ENCODE measurements at places on chromosomes 13 and 19. TPM values are rescaled to one million over a fixed set of nuclear protein-coding genes. Genes with fewer than 3 reads are reported as not detected.

The RDH8 gene
- total RNA-seq: not detected

The IGFL3 gene
- total RNA-seq: not detected

The MCF2L gene
- 22.5 TPM for total RNA-seq

The NLRP11 gene
- total RNA-seq: not detected

The LIM2 gene
- total RNA-seq: not detected

The UBL3 gene
- 32.7 TPM for total RNA-seq

The FFAR1 gene
- not detected for total RNA-seq

The C1QTNF9 gene
- total RNA-seq: not detected

The SMIM17 gene
- total RNA-seq: not detected

The IZUMO4 gene
- total RNA-seq: 14.0 TPM

The GPATCH1 gene
- 17.6 TPM for total RNA-seq

The CCDC194 gene
- total RNA-seq: 2.6 TPM

The MEX3D gene
- total RNA-seq: 6.2 TPM

The ANGPTL8 gene
- total RNA-seq: not detected

DNA sequence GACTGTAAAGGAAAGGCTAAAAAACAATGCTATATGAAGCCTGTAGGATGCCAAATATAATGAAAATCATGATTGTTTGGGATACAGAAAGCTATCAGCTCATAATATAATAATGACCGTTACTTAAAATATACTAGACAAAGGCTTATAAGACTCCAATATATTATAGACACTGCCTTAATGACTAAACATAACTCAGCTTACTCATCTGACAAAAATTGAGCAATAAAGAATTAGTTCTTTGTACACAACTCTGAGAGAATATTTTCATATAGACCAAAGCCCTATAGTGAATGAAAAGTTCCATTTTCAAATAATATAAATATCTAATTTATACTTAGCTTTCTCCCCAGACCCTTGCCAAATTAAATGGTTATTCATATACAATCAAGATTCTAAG, 283.3 kb downstream of the DIAPH3 start:
- DNase-seq: no peak
- no peak overlapping the region for H3K4me3 ChIP-seq
- no peaks in the 10 kb centered on the region for H3K27me3 ChIP-seq
- no peaks in the 10 kb centered on the region for H3K36me3 ChIP-seq

- no peaks in the 10 kb centered on the region for H3K4me1 ChIP-seq
- DNase-seq: no peak
- H3K27ac ChIP-seq: no peak overlapping the region
- no peaks in the 10 kb centered on the region for H3K27me3 ChIP-seq
Measured at GRCh38 chr13:27133889-27134288, 37.7 kb downstream of the USP12 start.

- H3K27me3 ChIP-seq: peaks cover 48% of the 10 kb centered on the region
- no peaks in the 10 kb centered on the region for H3K4me1 ChIP-seq
- H3K36me3 ChIP-seq: no peaks in the 10 kb centered on the region
- no peak for DNase-seq
- no peak overlapping the region for H3K27ac ChIP-seq
- no peak overlapping the region for H3K4me3 ChIP-seq
Measured at GRCh38 chr13:112345826-112346172, 30.4 kb upstream of the SPACA7 start.

DNA sequence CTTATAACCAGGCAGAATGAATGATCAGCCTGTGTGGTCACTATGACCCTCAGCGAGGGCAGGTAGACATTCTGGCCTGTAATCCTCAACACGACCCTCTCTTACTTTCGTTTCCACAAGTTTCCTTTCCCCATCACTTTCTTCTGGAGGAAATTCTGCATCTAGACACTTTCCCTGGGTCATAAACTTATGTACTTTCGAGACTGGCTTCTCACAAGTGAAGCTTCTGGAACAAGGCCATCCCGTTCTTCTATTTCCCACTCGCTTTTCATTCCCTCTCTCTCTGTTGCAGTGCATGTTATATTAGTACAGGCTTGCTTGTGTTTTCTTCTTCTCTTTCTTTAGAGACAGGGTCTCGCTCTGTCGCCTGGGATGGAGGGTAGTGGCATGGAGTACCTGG, 23.1 kb upstream of the KL start:
- DNase-seq: no peak
- no peaks in the 10 kb centered on the region for H3K36me3 ChIP-seq
- H3K4me1 ChIP-seq: no peaks in the 10 kb centered on the region
- no peak overlapping the region for H3K27ac ChIP-seq
- H3K27me3 ChIP-seq: no peaks in the 10 kb centered on the region

DNA sequence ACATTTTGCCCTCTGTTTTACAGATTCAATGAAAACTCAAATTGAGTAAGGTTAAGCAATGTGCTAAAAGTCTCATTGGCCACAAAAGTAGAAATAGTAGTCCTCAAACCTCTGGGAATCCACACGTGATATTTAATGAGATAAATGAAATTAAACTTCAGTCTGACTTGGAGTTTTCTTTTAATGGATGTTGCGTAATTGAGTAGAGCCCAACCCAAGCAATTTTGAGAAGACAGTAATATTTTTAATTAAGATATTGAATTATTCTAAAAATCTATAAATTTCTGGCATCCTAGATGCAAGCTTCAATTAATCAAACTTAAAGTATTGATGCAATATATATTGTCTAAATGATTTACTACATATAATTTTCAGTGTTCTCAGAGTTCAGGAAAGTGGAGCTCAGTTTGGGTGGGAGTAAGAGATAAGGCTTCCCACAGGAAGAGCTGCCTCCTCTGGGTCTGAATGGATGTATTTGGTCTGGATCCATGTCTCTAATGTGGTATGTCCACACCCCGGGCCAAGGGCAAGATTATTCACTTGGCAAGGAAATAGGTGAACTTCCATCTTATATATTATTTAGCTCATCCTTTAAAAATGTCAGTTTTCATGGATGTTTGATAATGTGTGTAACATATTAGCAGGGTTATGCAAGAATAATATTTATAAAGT, 6.9 kb downstream of the MBNL2 start:
- no peaks in the 10 kb centered on the region for H3K27me3 ChIP-seq
- no peak overlapping the region for H3K4me3 ChIP-seq

DNA sequence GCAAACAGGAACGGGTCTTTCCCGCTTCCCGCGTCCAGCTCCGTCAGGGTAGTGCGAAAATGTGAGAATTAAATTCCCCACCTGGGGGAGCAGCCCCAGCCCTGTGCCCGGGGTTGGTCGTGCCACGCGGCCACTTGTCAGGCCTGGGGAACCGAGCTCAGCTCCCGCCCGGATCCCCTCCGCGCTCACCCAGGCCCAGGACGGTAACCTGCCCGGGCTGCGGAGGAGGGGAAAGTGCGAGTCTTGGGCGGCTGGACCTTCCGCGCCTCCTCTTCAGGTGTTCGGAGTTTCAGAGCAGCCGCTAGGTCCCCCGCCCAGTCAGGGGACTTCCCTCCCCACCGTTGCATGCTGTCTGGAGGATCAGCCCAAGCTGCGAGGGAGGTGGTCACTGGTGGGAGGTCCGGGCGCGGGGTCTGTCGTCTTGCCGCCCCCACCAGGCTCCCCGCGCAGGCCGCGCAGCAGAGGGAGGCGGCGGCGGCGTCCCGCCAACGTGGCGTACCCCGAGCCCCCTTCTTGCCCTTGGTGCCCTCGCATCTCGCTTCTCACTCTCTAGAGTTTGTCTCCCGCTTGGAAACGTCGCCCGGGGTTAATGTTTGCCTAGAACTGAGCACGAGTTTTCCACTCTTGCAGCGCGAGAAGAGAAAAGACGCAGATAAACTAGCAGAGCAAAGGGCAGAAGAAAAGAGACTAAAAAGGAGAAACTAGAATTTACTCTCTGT, 8.1 kb downstream of the URAD start:
- no peaks in the 10 kb centered on the region for H3K4me1 ChIP-seq
- H3K4me3 ChIP-seq: no peak overlapping the region
- peaks cover 33% of the 10 kb centered on the region for H3K27me3 ChIP-seq
- H3K36me3 ChIP-seq: no peaks in the 10 kb centered on the region
- DNase-seq: no peak

DNA sequence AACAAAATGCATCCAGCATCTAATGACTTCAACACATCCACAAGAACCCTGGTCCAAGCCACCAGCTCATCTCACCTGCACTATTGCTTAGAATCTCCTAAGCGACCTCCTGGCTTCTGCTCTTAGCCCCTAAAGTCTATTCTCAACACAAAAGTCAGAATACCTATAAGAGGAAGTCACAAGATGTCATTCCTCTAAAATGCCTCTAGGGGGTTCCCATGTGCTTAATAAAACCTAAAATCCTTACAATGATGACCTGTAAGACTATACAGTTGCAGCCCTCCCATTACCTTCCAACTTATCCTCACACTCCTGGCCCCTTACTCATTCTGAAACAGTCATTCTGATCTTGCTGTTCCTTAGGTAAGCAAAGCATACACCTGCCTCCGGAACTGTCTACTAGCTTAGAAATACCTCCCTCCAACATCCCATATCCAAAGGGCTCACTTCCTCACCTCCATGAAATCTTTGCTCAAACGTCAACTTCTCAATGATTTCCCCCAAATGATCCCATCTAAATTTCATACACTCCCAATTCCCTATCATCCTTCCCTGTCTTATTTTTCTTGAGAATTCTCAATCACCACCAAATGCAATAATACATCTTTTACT, 10.0 kb downstream of the ATP7B start:
- H3K4me3 ChIP-seq: no peak overlapping the region
- H3K27ac ChIP-seq: no peak overlapping the region
- no peaks in the 10 kb centered on the region for H3K4me1 ChIP-seq

DNA sequence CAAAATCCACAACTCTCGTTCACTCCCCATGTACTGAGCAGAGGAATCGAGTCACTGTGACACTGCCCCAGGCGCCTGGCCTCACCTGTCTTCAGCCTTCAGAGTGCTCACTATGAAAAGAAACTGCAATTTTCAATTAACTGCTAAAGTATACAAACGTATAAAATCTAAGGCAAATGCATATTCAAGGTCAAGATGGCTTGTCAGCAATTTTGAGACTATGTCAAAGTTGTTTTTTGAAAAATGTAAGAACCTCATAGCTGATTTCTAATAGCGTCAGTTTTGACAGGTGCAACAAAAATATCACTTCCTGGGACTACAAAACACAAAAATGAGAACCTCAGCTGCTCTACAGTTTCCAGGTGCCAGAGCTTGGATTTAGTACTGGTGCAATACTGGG, 31.4 kb downstream of the TUBGCP3 start:
- no peaks in the 10 kb centered on the region for H3K4me1 ChIP-seq
- H3K27me3 ChIP-seq: no peaks in the 10 kb centered on the region
- peaks cover 66% of the 10 kb centered on the region for H3K36me3 ChIP-seq
- H3K4me3 ChIP-seq: no peak overlapping the region

- H3K36me3 ChIP-seq: no peaks in the 10 kb centered on the region
- no peaks in the 10 kb centered on the region for H3K27me3 ChIP-seq
- no peaks in the 10 kb centered on the region for H3K4me1 ChIP-seq
- no peak overlapping the region for H3K4me3 ChIP-seq
Measured at GRCh38 chr13:99746637-99747402, 224.7 kb downstream of the ZIC5 start.

GRCh38 chr19:18437491-18438330, at the start of gene ISYNA1:
TSS of gene ISYNA1 (minus strand) at chr19:18438133. CDS start at chr19:18437979, 154 bp downstream.
- H3K36me3 ChIP-seq: no peaks in the 10 kb centered on the region
- no peak within 1 kb of the TSS for H3K27ac ChIP-seq
- peaks cover 67% of the 10 kb centered on the region for H3K4me1 ChIP-seq
- H3K27me3 ChIP-seq: no peaks in the 10 kb centered on the region
- DNase-seq: no peak

GRCh38 chr19:24178207-24178606, 91.2 kb downstream of the ZNF254 start:
- H3K4me1 ChIP-seq: no peaks in the 10 kb centered on the region
- H3K27me3 ChIP-seq: peaks cover 8% of the 10 kb centered on the region
- H3K27ac ChIP-seq: no peak overlapping the region
- no peak for DNase-seq

DNA sequence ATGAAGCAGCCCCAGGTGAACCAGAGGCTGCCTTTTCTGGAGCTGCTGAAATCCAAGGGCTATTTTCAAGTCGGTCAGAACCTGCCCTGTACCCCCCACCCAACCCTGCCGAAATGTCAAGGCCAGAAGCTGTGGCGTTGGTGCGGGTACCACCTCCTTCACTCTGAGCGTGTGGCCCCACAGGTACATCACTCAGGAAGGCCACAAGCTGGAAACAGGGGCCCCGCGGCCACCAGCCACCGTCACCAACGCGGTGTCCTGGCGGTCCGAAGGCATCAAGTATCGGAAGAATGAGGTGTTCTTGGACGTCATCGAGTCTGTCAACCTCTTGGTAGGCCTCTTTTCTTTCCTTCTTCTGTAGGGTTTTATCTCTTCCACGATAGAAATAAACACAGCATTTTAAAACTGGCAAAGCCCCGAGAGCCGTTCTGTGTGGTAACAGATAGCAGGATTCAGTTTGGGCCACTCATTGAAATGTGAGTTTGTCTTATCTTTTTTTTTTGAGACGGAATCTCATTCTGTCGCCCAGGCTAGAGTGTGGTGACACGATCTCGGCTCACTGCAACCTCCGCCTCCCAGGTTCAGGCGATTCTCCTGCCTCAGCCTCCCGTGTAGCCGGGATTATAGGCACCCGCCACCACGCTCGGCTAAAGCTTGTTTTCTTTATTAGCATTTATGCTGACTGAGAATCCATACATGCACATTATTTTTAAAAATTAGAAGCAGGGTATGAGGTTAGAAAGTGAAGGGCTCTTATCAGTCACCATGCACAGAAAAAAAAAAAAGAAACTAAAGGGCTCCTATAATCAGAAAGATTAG, 11.3 kb downstream of the AP1M1 start:
- peaks cover 65% of the 10 kb centered on the region for H3K36me3 ChIP-seq
- no peak overlapping the region for H3K27ac ChIP-seq
- H3K4me1 ChIP-seq: peaks cover 17% of the 10 kb centered on the region
- H3K4me3 ChIP-seq: no peak overlapping the region
- no peak for DNase-seq

DNA sequence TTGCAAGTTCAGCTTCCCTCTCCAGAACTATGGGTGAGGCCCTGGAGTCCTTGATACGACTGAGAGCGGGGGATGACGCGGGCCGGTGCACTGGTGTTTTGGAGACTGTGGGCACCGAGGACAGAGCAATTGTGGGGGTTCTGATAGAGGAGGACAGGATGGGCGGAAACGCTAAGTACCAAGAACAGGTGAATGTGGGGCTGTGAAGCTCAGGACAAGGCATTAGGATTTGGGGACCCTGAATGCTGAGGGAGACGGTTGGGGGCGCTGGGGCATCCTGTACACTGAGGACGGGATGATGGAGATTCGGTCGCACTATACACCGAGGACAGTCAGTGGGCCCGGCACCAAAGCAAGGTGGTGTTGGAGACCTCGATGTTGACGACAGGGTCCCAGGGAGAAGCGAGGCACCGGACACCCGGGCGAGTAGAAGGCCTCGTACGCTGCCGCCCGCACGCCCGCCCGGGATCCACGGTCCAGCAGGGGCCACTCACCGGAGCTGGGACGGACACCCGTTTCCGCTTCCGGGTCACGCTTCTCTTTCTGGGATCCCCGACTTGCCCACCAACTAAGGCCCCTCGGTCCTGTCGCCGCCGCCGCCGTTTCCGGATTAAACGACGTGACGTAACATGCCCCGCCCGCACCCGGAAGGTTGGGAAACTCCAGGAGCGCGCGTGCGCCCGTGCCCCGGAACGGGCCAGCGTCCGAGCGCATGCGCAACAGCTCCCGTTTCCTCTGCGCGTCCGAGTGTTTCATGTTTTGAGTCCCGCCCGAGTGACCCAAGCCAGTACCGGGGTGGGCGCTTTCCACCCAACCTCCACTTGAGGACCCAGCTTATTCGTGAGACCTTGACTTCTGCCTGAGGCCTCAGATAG, at the start of gene CHMP2A:
CHMP2A (minus strand) TSS at position 612 of the 875 bp plus-strand sequence. CDS start 893 bp downstream, outside the sequence.
- peak within 1 kb of the TSS; percentile 96 for H3K27ac ChIP-seq
- peaks cover 24% of the 10 kb centered on the region for H3K4me1 ChIP-seq
- peak within 1 kb of the TSS; percentile 79 for H3K4me3 ChIP-seq
- DNase-seq: peak; percentile 92
- H3K27me3 ChIP-seq: no peaks in the 10 kb centered on the region
